ENCODE measurements at places on chromosomes 2 and 18.

DNA sequence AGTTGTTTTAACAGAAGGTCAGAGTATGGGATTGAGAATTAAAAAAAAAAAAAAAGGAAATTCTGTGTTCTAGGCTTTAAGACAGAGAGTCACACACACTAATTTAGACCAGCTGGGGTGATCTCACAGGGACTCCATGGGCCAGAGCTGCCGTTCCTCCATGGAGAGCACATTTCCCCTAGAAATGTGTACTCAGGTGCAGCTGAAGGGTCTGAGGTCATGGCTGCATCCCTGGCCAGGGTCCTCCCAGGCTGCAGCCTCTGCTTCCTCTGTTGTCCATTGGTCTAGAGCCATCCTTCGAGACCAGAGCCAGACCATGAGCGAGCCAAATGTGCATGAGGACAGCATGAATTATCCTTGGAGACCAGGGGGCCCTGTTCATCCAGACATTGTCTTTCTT is 190.1 kb upstream of the TNP1 start:
- DNase-seq = no peak

DNA sequence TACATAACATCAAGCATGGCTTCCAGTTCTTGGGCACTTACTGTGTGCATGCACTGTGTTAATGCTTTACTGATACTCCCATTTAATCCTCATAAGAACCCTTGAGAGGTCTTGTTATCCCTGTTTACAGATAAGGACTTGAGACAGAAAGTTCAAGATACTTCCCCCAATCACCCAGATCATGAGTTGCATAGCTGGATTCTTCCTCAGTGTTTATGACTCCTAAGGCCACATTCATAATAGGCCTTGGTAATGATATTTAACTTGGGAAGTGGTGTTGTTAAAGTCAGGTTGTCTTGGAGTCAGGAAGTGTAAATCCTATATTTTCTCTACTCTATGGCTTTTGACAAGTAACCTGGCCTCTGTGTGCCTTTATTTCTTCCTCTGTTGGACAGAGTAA is 22.7 kb downstream of the NOSTRIN start:
- no peak for DNase-seq

DNA sequence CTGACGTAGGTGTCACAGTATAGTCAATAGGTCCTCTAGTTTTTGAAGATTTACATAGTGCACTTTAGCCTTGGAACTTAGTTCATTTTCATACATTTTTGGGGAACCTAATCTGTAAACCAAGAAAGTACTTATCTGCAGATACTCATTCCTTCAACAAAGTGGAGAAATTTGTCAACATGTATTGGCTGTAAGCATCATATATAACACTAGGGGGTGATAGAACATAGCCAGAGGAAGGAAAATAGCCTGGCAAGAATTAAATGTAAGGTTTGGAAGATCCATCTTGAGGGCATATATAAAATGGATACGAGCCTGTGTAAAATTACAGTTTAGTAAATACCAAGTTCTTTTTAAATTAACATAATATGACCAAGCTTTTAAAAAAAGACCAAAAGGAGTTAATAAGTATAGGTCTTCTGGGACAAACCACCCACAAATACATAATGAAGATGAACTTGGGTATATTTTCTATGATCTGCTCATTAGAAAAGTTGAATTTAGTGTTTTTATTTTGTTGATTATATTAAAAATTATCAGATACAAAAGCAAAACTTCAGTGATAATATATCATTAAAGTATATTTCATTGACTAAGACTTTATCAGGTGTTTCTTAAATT is 18.2 kb downstream of the RPL37A start:
- no peak for DNase-seq

DNA sequence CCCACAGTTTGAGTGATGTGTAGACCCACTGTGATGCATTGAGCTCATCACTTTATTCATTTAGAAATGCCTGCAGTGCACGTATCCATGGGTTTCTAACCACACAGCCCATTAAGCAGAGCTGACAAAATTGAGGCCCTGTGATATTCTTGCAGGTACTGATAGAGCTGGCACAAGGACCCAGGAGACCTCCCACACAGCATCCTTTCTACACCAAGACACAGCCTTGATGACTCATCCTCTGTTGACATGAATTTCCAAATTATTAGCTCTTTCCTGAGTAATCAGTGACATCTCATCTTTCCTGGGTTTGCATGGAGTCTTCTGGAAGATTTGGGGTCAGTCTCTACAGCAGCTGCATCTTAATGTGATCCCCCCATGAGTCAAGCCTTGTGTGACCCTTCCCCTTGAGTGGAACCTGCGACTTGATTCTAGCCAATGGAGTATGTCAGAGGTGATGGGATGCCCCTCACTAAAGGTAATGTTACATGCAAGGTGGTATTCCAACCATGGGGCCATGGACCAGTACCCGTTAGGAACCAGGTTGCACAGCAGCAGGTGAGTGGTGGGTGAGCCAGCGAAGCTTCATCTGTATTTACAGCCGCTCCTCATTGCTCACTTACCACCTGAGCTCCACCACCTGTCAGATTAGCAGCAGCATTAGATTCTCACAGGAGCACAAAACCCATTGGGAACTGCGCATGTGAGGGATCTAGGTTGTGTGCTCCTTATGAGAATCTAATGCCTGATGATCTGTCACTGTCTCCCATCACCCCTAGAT is 181.1 kb upstream of the ARL4C start:
- DNase-seq = no peak

DNA sequence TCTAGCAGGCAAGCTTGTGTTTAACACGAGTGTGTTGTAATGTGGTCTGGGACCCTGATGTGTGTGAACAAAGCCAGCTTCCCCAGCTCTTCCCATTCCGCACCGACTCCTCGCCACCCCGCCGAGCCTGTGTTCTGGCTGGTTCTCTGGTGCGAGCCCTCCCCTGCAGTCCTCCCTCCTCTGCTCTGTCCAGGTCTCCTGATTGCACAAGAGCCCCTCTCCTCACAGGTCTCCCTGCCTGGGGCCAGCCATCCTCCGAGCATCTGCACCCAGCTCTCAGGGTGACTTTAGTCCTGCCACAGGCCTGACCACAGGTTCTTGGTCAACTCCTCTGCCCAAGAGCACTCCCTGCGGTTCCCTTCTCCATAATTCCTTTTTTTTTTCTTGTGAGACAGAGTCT is 13.2 kb downstream of the SLC66A3 start:
- DNase-seq = no peak

- no peak for DNase-seq
These were observed 190.3 kb downstream of the RBM43 start for GRCh38 chr2:151071382-151071781.

DNA sequence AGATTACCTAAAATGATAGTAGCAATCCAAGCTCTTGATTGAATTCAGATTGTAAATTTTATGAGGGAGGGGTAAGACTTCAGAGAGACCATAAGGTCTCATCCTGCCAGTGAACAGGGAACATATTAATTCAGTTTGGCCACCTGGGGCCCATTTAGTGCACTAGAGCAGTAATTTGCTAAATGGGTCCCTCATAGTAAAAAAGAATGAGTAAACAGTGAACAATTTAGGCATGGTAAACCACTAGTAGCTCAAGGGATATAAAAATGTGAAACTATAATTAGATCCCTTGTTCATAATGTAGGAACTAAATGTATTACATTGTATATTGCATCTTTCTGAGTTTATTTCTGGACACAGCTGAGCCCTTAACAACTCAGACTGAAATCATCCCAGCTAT is 4.9 kb upstream of the PHLPP1 start:
- no peak for DNase-seq

DNA sequence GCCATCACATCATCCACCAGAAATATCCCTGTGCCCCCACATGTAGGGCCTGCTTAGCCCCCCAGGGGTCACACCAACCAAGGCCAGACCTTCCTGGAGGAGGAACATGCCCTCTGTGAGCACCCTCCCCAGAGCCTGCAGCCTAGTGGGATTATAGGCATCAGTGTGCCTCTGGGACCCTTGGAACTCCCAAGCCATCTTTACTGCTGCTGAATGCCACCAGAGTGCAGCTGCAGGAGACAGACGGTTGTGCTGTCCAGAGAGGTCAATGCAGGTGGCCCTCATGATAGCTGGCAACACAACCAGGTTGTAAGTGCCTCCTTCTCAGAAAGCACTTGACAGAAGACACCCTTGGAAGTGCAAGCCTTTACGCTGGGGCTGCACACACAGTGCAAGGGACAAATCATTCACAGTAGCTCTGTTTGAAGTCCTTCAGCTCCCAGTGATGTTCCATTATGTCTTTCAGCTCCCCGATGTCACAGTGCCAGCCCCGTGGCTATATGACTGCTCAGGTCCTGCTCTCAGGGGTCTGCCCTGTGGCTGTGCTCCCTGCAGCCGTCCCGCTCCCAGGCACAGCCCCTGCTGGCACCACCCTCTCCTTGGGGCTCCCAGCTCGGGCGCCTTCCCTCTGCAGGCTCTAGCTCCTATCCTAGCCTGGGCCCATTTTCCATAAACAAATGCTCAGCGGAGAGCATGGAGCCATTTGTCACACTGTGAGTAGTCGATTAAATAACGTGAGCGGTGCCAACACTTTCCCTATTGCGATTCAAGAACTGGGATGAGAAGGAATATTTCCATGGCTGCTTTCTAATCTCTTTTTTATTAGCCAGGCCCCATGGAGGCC is 65.1 kb downstream of the EDAR start:
- DNase-seq = no peak

DNA sequence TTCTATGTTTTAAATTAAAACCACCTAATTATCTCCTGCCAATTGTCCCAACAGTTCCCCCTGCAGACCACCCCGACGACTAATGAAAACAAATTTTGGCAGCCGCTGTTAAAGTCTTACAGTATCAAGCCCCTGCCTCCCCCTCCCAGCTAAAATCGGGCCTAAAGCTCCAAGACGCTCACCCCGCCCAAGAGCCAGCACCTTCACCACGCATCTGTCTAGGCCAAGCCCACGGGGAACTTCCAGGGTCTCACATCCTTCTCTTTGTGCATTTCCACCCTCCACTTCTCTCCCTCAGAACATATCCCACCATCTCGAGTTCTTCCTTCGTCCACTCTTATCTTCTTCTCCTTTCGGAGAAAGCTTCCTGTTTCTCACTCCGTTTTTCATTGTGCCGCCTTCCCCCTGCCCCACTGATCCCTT is 445 bp downstream of the PRPF40A start:
- no peak for DNase-seq

DNA sequence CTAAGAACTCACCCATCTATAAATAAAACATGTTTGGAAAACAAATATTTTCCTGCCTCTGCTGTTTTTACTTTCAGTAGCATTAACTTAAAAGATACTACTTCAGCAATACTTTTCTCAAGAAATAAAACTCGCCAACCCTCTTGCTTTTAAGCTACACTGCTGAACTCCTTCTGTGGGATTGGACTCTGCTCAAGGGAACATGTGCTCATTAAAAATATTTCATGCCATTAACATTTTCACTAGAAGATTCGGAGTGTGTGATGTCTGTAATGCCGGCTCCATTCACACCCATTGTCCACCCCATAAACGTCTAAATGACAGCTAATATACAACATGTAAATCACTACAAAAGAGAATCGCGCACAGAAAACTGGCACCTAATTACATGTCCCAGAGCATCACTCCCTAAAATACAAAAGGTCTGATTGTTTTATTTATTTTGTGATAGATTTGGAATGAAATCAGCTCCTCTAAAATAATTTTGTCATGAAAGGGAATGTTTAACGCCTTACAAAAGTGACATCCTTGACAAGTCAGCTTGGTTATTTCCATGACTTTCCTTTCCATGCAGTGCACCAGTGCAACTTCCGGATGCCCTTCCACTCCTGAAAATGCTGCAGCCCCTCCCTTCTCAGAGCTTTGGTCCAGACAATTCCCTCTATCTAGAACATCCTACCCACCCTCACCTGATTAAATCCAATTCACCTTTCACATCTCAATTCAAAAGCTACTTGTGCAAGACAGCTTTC is 73.1 kb downstream of the ANKRD44 start:
- no peak for DNase-seq

DNA sequence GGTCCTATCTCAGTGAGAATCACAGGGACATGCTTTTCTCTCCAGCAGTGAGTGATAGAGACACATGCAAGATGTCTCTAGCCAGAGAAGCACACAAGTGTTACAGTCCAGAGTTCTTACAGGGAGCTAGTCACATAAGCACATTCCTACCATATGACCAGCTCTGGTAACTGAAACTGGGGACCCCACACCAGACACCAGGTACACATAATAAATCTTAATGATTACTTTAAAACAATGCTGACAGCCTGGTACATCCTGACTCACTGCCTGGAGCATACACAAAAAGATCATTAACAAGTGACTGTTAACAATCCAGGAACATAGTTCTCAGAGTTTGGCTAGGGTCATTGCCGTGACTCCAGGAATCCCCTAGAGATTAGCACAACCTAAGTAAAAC is 53.6 kb downstream of the GALNT1 start:
- no peak for DNase-seq

DNA sequence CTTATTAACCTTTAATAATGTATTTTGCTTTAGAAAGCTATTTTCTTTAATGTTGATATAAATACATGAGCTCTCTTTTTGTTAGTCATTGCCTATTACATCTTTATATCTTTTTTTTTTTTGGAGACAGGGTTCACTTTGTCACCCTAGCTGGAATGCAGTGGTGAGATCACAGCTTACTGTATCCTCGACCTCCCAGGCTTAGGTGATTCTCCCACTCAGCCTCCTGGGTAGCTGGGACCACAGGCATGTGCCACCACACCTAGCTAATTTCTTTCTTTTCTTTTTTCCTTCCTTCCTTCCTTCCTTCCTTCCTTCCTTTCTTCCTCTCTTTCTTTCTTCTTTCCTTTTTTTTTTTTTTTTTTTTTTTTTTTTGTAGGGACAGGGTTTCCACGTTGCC is 15.4 kb downstream of the NAB1 start:
- DNase-seq = no peak

GRCh38 chr18:69480460-69480859 is 79.8 kb downstream of the DOK6 start:
- no peak for DNase-seq

GRCh38 chr2:22981785-22982184 is 403.2 kb upstream of the KLHL29 start:
- DNase-seq = no peak

- DNase-seq = peak; percentile 33
These were observed 697 bp downstream of the LGALSL start for GRCh38 chr2:64454386-64455332.

DNA sequence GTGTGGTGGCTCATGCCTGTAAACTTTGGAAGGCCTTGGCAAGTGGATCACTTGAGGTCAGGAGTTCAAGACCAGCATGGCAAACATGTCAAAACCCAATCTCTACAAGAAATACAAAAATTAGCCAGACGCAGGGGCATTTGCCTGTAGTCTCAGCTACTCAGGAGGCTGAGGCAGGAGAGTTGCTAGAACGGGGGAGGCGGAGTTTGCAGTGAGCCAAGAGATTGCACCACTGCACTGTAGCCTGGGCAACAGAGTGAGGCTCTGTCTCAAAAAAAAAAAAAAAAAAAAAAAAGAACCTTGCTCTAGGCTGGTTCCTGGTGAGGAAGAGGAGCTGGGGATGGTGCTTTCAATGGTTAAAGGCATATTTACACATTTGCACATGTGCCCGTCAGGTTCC is 129.4 kb downstream of the LYPD6B start:
- DNase-seq = no peak
